Ovary (tissue), 10 donors: ENCODE measurements at places on chromosomes 2 and 18. TPM values are rescaled to one million over a fixed set of nuclear protein-coding genes. Genes with fewer than 3 reads are reported as not detected.
A peak's percentile ranks its signal among the peaks of the same experiment; 100 is the strongest.

GRCh38 chr2:142684667-142685066 is 192.8 kb upstream of the KYNU start:
- H3K36me3 ChIP-seq, result no peaks in the 10 kb centered on the region
- H3K4me1 ChIP-seq, result no peaks in the 10 kb centered on the region
- H3K27me3 ChIP-seq, result no peaks in the 10 kb centered on the region
- no peak overlapping the region for H3K27ac ChIP-seq

DNA sequence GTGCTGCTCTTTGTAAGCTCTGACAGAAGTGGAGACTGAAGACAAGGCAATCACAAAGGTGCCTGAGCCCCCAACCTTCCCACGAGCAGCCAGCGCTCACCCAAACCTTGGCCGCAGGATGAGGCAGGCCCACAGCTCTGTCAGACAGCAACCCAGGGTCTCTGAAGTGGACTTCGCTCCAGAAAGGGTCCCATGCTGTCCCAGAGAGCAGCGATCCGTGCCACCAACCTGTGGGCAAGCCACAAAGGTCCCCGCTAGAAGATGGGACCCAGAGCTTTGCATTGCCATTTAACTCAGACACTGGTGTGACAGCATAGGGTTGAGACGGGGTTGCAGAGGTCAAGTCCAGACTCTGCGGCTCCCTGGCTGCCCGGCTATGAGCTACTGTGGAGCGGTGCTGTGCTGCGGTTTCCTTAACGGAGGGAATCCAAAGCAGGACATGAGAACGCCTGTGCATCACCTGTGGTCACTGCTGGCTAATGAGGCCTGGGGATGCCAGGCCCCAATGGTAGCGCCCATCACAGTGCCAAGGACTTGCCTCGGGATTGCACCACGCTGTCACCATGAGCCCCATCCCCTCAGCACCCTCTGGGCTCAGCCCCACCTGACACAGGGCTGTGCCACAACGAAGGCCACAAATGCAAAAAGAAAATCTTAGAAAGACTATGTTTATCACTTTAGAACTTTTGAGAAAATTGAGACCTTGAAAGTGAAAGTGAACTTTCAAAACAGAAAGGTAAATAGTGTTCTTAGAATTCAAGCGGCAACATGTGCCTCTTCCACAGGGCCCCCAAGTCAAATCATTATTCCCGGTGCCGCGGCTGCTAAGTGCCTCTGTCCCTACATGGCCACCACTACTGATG is 103.4 kb downstream of the HDAC4 start:
- DNase-seq, result peak; percentile 18
- H3K27me3 ChIP-seq, result no peaks in the 10 kb centered on the region
- H3K4me3 ChIP-seq, result no peak overlapping the region
- no peak overlapping the region for H3K27ac ChIP-seq

GRCh38 chr2:219531639-219532377 is 11.8 kb downstream of the CHPF start:
- H3K27me3 ChIP-seq, result no peaks in the 10 kb centered on the region
- no peak overlapping the region for H3K27ac ChIP-seq
- H3K4me3 ChIP-seq, result no peak overlapping the region
- H3K4me1 ChIP-seq, result no peaks in the 10 kb centered on the region

Gene TMEM214
- 101 TPM for total RNA-seq

DNA sequence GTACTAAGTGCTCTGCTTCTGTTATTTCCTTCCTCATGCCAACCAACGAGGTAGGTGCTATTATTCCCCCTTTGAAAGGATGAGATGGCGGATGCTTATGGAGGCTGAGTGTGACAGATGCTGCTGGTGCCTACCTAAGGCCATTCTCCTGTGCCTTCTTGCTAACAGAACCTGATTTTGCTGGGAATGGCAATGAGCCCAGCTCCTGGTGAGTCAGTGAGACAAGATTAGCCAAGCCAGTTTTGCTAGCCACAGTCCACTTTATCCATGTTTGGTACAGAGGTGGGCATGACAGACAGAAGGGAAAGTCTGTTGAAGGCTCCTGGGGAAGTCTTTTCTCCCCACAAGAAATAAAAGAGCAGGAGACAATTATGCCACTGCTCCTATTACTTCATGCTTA is 43.7 kb upstream of the TMEM163 start:
- H3K4me3 ChIP-seq, result no peak overlapping the region
- H3K4me1 ChIP-seq, result peaks cover 12% of the 10 kb centered on the region
- no peaks in the 10 kb centered on the region for H3K27me3 ChIP-seq
- H3K36me3 ChIP-seq, result no peaks in the 10 kb centered on the region
- H3K27ac ChIP-seq, result no peak overlapping the region
- no peak for DNase-seq

Gene GALNT3
- 8.9 TPM for total RNA-seq

- peaks cover 1% of the 10 kb centered on the region for H3K4me1 ChIP-seq
- H3K36me3 ChIP-seq, result no peaks in the 10 kb centered on the region
- no peaks in the 10 kb centered on the region for H3K27me3 ChIP-seq
Measured at GRCh38 chr18:12939162-12939561, 8.6 kb upstream of the SEH1L start.

DNA sequence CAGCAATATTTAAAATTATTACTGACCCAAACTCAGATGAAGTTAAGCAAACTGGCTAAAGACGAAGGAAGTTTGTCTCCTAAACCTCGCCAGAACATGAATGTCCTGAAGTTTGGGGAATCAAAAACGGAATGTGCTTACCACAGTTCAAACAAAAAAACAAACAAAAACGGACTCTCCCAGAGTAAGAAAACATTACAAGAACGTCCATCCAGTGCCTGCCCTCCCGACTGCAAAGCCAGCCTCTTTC is 1.1 kb downstream of the KANSL1L start:
- H3K27ac ChIP-seq, result peak overlapping the region; percentile 98
- no peaks in the 10 kb centered on the region for H3K36me3 ChIP-seq
- DNase-seq, result no peak
- H3K4me3 ChIP-seq, result peak overlapping the region; percentile 95

GRCh38 chr2:111666160-111666559 is 217.8 kb downstream of the ANAPC1 start:
- DNase-seq, result no peak
- no peak overlapping the region for H3K4me3 ChIP-seq
- no peaks in the 10 kb centered on the region for H3K36me3 ChIP-seq
